ENCODE measurements at places on chromosomes 2 and 18.

GRCh38 chr2:232511336-232511890, 8.8 kb upstream of the PRSS56 start:
- no peak for DNase-seq

GRCh38 chr2:127052771-127053691, 53.9 kb downstream of the BIN1 start:
- no peak for DNase-seq

GRCh38 chr2:217091531-217091930, 231.7 kb upstream of the TNP1 start:
- no peak for DNase-seq

DNA sequence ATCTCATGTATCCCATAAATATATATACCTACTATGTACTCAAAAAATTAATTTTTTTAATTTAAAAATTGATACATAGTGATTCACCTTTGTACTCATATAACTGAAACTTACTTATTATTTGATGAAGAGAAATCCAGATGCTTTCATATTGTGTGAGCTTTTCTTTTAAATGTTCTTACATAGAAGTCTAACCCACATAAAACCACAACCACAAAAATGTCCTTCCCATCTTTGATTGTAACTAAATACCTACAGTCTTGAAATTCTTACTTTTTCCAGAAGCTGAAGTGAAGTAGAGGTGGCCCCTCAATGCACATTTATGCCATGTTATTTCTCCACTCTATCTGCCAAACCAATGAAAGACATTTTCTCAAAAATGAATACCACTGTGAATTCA, 117.9 kb upstream of the COL5A2 start:
- no peak for DNase-seq

GRCh38 chr2:166491461-166491860, 2.6 kb downstream of the SCN7A start:
- no peak for DNase-seq

DNA sequence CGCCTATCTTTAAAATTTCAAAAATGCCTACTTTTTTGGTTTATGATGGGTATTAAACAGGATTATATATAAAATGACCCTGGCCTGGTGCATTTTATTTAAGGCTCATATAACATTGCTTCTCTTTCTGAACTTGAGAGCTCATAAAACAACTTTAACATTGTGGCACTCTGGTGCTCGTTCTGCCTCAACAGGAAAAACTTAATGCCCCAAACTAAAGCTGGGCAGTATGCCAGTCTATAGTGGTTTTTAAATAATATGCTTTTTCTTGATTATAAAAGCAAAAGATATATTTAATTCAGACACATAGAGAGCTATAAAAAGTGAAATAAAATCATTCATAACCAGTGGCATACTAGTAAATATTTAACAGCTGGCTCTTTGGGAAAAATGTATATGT, 269.3 kb upstream of the GULP1 start:
- DNase-seq, result no peak

- DNase-seq, result no peak
Observed at GRCh38 chr2:132951008-132951714, 281.2 kb upstream of the LYPD1 start.

DNA sequence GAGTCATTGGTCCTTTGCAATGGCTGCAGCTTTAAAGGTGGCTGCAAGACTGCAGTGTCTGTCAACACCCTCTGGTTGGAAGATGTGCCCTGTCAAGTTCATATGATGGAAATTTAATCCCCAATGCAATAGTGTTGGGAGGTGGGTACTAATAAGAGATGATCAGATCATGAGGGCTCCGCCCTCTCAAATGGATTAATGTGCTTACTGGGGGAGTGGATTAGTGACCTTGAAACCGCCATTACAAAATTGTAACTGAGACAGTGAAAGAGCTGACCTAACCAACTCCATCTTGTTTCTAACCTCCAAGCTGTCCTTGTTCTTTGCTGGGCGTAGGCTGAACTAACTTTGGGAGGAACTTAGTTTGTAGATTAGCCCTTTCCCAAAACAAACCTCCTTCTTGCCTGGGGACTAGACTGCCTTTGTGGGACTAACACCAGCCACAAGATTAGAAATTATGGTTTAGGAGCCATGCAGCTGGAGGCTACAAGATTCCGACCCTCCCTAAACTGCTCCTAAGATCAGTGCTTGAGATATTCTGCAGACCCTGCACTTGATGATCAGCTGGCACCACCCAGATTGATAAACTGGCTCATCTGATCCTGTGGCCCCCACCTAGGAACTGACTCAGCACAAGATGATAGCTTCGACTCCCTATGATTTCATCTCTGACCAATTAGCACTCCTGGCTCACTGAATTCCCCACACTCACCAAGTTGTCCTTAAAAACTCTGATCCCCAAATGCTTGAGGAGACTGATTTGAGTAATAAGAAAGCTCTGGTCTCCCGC, 13.7 kb downstream of the MYCN start:
- no peak for DNase-seq

DNA sequence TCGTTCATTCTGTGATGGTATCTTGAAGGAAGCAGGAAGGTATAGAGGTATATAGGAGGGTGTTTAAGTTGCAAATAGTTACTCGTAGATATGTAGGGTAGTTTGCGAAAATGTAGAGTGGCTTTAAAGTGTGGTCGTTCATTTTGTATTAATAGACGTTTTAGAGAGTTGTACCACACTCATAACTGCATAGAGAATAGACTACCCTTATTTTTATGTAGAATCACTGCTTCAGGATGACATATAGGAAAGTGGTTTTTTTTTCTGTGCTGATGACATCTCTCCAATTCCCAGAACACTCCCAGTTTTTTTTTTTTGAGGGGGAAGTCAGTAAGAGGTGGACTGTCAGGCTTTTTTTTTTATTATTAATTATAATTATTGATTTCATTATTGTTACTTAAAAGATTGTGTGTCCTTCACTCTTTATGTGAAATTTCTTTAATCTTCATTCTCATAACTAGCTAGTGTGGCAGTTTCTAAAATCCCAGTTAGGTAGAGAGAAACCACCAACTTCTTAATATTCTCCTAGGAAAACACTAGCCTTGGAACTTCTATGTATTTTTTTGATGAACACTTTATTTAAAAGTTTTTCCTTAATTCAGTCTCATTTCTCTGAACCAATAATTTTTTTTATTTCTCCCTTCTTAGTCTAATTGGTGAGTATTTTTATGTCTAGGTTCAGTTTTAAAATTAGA, 1.5 kb downstream of the ACTR3 start:
- DNase-seq, result no peak

- DNase-seq, result no peak
Observed at GRCh38 chr2:236239276-236240065, 24.7 kb downstream of the ASB18 start.

DNA sequence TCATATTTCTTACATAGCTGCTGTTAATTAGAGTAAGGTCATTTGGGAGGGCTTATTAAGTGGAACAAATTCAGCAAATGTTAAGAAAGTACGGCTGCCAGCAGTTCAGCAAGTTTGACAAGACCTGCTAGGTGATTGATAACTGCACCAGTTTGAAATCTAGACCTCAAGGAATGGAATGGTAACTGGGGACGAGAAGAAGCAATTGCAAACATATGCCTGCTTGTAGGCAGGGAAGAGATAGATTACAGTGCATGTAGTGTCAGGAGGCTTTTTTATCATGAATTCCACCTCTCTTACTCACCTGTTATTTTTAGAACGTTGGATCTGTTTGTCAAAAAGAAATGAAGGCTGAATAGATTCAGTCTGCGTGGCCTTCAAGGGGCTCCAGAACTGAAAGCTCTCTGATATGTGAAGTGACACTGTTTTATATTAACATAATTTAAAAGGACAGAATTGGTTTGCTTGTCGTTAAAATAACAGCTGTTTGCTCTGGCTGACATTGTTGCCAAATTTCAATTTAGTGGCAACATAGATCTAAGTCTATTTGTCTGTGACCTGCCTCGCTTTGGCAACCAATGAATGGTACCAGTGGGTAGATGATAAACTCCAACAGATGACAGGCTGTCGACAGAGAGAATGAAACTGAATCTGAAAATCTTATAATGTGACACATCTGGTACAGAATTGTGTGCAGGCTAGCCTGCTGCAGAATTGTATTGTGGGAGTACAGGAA, 199.3 kb downstream of the ZNF407 start:
- no peak for DNase-seq

DNA sequence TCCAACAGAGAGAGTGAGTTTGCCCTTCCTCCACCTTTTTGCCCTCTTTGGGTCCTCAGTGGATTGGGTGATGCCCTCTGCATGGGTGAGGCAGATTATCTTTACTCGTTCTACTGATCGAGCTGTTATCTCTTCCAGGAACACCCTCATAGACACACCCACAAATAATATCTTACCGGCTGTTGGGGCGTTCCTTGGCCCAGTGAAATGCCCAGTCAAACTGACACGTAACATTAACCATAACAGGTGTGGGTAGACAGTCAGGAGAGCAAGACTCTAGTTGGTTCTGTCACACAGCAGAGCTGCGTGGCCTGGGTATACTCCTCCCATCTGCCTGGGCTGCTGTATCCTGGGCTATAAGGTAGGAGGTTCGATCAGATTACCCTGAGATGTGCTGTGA, 144.1 kb downstream of the AGAP1 start:
- no peak for DNase-seq

GRCh38 chr2:186697536-186697935, 3.7 kb downstream of the FAM171B start:
- DNase-seq, result no peak

- no peak for DNase-seq
Observed at GRCh38 chr18:25169701-25170100, 182.3 kb downstream of the ZNF521 start.

- DNase-seq, result no peak
Observed at GRCh38 chr2:121754851-121755236, 607 bp upstream of the TSN start.

- no peak for DNase-seq
Observed at GRCh38 chr2:74109551-74109950, 38.2 kb downstream of the BOLA3 start.

DNA sequence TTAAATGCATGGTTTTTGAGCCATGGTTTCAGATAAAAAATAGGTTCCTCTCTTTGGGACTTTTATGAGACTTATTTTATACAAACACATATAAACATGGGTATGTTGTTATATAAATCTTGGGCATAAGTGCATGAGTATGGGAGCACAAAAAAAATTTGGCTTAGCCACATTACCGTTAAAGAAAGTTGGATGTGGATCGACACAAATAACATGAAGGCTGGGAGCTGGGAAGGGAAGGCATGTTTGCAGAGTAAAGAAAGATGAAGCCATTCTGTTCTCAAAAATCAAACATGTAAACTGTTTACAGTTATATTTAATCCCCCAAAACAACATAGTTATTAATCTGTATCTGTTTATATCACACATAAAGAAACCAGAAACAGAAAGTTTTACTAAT, 313.8 kb downstream of the NRXN1 start:
- DNase-seq, result no peak

GRCh38 chr2:202034249-202035088, 814 bp downstream of the FZD7 start:
- no peak for DNase-seq

DNA sequence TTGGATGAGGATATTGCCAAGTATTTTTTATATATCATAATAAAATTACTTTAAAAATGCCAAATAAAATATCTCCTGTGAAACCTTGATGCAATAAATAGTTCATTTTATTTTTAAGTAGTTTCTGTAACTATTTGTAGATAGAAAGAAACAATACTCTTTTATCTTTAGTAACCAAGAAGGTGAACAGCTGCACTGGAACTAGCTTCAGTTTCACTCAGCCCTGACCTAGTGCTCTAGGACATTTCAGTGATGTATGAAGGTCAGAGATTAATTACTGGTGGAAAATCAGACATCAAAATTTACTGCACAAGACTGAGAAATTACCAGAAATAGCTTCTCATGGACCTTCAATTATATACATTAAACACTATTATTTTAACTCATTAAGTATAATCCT, 1305.0 kb downstream of the CNTNAP5 start:
- no peak for DNase-seq

DNA sequence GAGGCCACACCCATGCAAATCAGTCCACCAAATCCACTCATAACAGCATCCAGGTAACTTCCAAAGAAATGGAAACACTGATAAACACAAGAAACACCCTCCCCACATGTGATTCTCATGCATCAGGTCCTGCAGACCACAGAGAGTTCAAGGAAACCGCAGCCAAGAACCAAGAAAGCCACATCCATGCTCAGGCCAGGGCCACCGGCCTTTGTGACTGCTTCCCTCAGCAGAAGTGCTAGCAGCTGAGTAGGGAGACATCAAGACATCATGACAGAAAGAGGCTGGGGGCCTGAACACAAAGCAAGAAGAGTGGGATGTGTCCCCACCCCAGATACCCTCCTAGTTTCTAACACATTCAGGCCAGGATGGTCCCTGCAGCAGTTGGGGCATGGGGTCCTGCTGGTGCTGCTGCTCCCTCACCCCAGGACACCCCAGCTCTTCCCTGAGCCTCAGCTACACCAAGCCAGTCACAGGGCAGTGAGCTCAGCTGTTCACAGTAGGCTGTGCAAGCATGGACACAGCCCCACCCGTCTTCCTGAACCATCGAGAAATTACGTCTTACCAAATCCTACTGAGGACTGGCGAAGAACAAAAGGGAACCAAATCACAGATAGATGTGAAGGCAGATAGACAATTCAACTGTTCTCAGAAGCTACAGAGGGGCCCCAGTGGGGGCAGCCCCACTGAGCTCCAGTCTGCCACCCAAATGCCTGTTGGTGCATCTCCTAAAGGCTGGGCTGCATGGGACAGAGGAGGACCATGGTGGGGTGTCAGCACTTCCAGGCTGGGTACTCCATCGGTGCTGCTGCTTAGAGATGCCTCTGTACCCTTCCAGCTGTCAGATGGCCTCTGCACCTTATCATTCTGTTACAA, 60.9 kb downstream of the HDAC4 start:
- no peak for DNase-seq

- no peak for DNase-seq
Observed at GRCh38 chr18:58416704-58417683, 211.9 kb downstream of the ALPK2 start.

DNA sequence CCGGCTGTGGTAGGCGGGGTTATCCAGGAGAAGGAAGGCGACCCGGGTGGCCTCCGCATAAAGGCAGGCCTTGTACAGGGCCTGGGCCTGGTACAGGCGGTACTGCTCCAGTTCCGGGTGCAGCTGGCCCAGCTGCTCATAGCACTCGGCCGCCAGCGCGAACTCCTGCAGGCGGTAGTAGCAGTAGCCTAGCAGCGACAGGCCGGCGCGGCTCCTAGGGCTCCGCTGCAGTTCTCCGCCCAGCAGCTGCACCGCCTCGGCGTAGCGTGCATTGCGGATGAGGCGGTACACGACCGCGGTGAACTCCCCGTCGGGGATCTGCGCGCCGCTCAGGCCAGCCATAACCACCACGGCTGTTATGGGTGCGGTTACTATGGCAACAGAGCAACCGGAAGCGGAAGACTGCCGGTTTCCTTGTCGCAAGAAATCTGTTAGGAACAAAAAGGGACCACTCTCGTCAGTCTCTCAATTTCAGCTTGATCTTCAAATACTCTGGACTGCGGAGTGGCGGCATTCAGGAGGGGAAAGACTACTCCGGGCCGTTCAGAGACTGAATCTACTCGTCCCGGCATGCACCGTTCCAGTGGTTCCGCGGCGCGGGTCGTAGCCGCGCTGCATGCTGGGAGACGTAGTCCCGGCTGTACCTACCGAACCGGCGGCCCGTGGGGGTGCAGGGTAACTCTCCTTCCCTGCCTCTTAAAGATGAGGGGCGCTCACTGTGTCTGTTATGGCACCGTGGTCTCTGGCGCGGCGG, 160.0 kb downstream of the AGPS start:
- DNase-seq, result peak; percentile 86
